ENCODE measurements at places on chromosomes 1 and 21. TPM values are rescaled to one million over a fixed set of nuclear protein-coding genes. Genes with fewer than 3 reads are reported as not detected.
A peak's percentile ranks its signal among the peaks of the same experiment; 100 is the strongest.

DNA sequence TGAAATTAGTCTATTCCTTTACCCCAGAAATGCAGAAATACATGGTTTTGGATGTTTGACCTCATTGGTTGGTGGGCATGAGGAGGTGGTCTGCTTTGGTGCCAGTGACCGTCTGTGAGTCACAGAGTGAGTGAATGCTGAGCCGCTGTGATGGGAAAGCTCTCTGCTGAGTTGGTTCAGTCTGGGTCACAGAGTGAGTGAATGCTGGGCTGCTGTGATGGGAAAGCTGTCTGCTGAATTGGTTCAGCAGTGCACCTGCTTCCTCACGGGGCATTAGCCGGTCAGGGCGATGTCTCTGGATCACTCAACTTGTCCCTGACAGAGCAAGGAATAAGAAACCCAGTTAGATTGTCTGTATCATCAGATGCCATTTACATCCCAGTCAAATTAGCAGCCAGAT, 40.8 kb downstream of the ADARB1 start:
- DNase-seq, result no peak

DNA sequence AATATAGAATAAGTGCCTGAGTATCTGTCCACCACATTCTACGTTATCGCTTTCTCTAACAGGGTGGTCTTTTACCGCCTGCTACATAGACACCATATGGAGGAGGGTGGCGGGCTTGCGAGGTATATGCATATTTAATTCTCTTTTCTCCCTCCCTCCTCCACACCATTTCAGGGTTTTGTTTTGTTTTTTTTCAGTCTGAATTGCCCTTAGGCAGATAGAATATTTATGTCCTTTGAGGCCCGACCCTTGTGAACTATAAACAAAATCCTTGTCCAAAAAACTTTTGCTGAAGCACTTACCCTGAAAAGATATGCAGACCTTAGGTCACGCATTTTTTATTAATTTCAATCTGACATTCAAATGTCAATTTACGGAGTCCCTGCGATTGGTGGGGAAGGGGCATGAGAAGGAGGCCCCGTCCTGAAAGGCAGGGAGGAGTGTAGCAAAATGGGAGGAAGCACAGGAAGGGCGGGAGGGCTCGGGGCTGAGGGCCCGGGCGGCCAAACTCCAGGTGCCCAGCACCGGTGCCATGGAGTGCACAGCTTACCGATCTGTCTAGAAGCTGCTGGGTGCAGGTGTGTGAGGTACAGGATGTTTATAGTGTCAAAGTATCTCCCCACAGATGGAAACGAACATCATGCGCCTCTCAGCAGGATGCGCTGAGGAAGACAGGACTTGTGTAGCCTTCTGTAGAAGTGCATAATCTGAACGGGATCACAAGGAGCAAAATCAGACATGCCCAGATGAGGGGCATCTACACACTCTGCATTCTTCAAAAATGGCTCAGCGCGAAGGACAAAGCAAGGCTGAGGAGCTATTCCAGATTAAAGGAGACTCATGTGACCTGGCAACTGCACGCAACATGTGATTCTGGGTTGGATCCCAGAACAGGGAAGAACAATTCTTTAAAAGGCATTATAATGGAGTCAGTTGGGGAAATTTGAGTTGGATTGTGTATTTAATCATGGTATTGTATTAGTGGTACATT, 68.8 kb upstream of the LYST start:
- DNase-seq, result peak; percentile 67

DNA sequence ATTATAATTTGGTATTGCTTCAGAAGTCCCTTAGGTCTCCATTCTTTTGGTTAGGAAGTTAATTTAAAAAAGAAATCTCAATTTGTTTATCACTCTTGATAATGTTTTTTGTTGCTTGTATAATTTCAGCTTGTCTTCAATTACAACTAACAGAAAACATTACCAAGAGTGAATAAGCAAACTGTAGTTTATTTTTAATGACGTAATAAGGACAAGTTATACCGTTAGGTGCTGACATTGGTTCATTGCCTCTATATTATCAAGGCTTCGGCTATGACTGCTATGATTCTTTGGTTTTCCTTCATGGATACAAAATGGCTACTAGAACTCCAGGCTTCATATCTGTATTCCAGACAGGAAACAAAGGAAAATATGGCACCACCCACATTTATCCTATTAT, 220.6 kb downstream of the PTGER3 start:
- no peak for DNase-seq

DNA sequence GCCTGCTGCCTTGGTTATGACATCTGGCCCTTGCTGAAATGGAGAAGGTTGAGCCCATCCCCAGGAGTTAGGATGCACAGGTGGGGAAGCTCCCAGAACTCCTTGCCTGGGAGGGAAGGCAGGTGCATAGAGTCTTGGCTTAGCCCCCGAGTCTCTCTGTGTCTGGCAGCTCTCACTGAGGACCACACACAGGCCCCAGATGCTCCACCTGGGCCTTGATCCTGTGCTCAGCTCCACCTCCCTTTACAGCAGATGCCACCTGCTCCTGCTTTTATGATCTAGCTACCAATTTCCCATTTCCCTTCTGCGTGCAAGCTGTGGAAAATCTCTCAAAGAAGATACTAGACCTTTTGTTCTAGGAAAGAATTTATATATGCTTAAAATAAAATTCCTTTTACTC, 28.8 kb upstream of the KCNJ6 start:
- no peak for DNase-seq

DNA sequence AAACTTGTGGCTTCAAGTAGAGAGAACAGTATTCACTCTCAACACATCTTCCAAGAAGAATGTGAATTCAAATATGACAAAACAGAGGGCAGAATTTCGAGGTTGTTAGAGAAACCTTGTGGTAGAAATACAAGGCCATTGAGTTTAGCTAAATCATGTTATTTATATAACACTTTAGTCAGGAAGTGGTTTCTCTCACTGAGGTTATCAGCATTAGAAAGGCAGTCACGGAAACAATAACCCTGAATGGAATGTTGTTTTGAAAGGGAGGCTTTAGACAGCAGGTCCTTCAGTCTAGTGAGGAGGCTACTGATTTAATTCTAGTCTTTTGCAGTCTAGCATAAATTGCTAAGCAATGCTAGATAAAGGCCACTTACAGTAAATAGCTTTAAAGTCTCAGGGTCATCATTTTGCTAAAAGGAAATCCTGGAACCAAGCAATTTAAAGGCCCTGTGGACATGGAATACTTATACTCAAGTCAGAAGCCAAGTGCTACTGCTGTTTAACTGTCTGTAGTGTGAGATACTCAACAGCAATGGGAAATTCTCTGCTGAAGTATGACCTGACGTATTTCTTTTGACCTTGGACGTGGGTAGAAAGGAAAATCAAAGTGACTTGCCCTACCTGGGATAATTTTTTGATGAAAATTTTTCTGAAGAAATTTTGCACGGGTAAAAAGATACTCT, 89.0 kb upstream of the CHODL start:
- peak; percentile 1 for DNase-seq

GRCh38 chr1:41509270-41509671, 24.8 kb upstream of the EDN2 start:
- DNase-seq, result no peak

GRCh38 chr21:35206141-35207125, 157.3 kb upstream of the RUNX1 start:
- no peak for DNase-seq

- no peak for DNase-seq
These were observed 57.9 kb upstream of the LGALS8 start for GRCh38 chr1:236465959-236466303.

LYPD8 gene
- total RNA-seq, result not detected

CCDC181 gene
- 3.1 TPM for total RNA-seq

CHAF1B gene
- total RNA-seq, result 0.49 TPM
